Dermis blood vessel endothelial cell (primary cell): ENCODE measurements at places on chromosomes 11 and 22.

DNA sequence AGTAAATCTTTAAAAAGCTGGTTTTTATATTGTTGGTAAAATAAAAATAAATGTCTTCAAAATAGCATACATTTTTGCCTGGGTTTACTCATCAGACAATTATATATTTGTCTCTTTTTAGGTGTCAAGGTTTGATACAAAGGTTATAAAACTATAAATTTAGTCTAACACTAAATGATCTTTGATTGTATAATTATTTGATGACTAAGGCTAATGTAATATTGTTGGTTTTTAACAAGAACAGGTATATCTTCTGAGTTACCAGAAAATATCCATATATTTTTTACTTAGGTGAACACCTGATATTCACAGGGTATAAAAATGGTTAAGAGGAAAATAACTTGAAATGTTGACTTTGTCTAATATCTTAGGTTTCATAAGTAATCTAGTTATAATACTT, 104.3 kb downstream of the KIF18A start:
- no peak for DNase-seq

GRCh38 chr11:107337917-107338316, 119.7 kb downstream of the CWF19L2 start:
- no peak for DNase-seq

GRCh38 chr22:45336971-45337431, 27.3 kb downstream of the FAM118A start:
- DNase-seq: peak; percentile 99

DNA sequence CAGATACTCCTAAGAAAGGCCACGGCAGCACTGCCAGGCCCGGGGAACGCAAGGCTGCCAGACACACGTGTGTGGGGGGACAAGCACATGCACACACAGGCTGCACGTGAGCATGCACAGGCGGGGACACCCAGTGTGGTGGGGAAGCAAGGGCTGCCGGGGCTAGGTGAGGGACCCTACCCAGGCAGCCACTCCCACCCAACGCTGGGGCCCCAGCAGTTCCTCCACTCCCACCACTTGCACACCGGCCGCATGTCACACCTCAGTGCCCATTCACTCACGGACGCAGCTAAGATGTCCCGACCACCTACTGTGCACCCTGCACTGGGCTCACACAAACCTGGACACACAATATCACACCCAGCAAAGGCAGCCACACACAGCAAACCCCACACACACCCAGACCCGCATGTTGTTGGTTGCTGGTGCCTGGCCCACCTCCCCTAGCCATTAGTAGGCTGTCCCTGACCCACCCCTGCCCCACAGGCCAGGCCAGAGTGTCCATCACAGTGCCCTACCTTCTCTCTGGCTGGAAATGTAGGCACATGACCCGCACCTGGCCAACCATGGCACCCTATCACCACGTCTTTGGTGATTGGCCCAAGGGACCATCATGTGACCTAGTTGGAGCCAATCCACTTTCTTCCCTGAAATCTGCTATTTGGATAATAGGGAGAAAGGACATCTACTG, 8.8 kb downstream of the SSTR3 start:
- DNase-seq: no peak

DNA sequence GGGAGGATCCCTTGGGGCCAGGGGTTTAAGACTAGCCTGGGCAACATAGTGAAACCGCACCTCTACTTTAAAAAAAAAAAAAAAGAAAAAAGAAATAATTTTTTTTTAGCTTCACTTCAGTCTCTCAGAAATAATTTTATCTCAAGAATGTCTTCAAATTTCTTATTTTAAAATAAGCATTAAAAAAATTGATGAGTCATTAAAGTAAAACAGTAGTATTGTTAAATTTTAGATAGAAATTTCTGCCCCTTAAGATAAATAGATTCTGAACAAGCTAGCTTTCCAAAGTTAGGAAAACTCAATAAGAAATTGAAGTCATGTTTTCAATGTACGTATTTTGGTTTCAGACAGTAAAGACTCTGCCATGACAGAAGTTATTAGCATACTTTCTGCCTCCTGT, 7.7 kb upstream of the PACS1 start:
- DNase-seq: no peak

DNA sequence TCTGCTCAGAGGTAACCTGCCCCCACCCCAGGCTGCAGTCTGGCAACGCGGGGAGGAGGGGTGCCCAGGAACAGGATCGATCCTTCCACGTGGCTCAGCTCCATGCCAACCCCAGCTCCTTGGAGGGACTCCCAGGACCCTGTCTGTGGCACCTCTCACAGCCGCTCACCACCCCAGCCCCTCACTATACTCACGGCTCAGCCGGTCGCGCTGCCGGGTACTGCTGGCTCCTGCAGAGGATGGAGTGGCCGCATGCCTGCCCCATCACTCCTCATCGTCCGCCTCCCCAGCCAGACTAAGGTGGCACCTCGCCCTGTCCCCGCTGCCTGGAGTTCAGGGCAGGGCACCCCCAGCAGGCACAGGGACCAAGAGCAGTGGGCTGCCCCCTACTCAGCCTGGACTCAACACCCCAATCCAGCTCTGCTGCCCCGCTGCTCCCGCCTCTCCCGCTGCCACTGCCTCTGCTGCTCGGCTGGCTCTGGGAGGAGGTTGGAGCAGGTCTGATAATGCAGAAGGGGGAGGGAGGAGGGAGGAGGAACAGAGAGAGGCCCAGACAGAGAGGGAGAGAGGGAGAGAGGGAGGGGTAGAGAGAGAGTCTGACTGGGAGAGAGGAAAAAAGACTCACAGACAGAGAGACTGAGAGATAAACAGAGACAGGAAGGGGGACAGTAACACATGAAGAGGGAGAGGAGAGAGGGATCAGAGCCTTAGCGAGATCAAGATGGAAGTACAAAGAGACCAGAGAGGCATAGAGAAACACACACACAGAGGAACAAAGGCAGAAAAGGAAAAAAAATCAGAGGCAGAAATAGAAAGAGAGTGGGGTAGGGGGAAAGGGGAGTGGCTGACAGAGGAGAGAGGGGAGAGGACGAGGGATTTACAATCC, at the start of gene PDE2A:
PDE2A (minus strand) TSS at position 480 of the 886 bp plus-strand sequence; CDS start at position 265, 215 bp downstream.
- DNase-seq: no peak

- peak; percentile 54 for DNase-seq
Observed at GRCh38 chr11:68460741-68461574, at the start of gene PPP6R3. TSS of gene PPP6R3 (plus strand) at chr11:68460752. CDS start at chr11:68537665, 76,913 bp downstream.
